ENCODE measurements at places on chromosomes 2 and 18.

DNA sequence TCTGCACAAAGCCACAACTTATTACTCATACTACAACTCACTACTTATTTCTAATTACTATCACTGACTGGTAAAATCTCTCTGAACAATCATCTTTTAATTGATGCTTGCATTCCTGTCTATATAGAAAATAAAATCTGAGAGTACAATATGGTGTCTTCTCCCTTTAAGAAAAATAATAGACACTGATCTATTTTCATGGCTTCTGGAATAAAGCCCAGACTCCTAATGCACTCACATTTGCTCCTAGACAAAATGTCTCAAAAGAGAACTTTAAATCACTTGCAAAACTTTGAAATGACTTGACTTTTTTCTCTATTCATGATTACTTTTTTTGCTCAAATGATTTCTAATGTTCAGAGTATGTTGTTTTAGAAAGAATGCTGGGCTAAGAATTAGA is 28.7 kb downstream of the ESCO1 start:
- DNase-seq, result no peak

- no peak for DNase-seq
Observed at GRCh38 chr2:207792244-207792785, 22.6 kb upstream of the FZD5 start.

- no peak for DNase-seq
Observed at GRCh38 chr2:54818226-54818625, 94.8 kb downstream of the EML6 start.

DNA sequence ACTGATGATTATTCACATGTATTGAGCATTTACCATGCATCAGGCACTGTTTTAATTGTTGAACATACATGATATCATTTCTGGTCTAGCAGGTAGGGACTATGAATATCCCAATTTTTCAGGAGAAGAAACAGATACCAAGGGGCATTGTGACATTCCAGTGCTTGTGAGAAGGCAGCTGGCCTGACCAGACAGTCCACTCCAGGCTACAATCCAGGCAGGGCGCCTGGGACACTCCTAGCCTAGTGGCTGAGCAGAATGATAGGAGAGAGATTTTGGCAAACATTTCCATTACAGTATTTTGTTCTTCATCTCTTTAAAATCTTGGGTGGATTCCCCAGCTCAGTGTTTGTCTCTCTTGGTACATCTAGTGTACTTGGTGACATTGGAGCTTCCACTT is 24.9 kb downstream of the ZNF892 start:
- DNase-seq, result no peak

GRCh38 chr2:5908071-5908470 is 215.9 kb downstream of the SOX11 start:
- no peak for DNase-seq
